ENCODE measurements at places on chromosomes 6 and 20.

DNA sequence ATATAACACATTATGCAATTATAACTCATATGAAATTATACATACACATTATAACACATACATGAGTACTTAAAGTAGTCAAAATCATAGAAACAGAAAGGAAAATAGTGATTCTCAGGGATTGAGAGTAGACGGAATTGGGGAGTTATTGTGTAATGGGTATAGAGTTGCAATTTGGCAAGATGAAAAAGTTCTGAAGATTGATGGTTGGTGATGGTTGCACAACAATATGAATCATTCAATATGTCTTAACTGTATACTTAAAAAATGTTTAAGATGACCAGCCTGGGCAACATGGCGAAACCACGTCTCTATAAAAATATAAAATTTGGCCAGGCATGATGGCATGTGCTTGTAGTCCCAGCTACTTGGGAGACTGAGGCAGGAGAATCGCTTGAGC is 372.7 kb downstream of the CDKAL1 start:
- no peak for DNase-seq

- no peak for DNase-seq
Measured at GRCh38 chr6:141123049-141123448, 1009.7 kb upstream of the GJE1 start.

DNA sequence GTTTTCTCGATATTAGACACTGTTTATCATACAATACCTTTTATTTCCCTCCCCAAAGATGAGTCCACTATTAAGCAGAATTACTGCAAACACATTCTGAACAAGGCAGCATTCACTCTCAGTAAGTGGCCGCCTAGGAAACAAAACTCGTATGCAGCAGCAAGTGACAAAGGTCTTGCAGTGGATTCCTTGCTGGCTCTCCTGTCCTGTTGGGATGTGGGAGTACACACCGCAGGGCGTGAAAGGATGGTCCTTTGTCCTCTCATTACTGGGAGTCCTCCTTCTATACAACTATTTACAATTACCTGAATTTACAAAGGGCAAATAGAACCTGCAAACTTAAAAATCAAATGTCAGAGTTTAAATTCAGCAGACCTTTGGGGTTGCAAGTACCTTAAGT is 16.1 kb downstream of the CTCFL start:
- DNase-seq, result no peak

GRCh38 chr20:62429455-62430310 is 2.3 kb upstream of the RBBP8NL start:
- DNase-seq, result no peak

DNA sequence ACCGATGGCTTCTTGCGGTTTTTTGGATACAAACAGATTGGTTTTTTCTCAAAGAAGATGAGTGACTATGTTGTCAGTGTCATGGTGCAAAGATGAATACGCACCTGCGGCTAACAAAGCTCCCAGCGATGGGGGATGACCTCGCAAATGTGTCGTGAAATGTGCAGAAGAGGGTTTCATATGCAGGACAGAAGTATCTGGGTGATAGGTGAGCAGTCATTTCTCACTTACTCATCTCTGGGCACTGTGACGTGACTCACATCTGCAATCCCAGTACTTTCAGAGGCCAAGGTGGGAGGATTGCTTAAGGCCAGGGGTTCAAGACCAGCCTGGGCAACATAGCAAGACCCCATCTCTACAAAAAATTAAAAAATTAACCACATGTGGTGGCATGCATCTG is 216.3 kb downstream of the ERMARD start:
- no peak for DNase-seq

GRCh38 chr6:82208913-82209312 is 38.6 kb downstream of the IBTK start:
- no peak for DNase-seq
